ENCODE measurements at places on chromosomes 3 and 15.

DNA sequence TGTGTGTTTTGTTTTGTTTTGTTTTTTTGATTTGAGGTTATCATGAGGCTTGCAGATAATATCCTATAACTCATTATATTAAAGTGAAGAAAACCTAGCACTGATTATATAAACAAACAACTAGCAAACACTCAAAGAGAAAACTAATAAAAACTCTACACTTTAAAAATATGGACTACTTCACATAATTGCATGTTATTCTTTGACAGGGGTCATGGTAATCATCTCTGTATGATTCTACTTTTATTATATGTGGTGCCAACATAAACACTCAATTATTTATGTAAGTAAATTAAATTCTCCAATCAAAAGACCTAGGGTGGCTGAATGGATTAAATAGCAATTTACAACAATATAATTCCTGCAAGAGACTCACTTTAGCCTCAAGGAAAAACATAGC, 44.6 kb upstream of the P3H2 start:
- DNase-seq = no peak

GRCh38 chr3:59611649-59612443, 562.0 kb upstream of the CFAP20DC start:
- no peak for DNase-seq

DNA sequence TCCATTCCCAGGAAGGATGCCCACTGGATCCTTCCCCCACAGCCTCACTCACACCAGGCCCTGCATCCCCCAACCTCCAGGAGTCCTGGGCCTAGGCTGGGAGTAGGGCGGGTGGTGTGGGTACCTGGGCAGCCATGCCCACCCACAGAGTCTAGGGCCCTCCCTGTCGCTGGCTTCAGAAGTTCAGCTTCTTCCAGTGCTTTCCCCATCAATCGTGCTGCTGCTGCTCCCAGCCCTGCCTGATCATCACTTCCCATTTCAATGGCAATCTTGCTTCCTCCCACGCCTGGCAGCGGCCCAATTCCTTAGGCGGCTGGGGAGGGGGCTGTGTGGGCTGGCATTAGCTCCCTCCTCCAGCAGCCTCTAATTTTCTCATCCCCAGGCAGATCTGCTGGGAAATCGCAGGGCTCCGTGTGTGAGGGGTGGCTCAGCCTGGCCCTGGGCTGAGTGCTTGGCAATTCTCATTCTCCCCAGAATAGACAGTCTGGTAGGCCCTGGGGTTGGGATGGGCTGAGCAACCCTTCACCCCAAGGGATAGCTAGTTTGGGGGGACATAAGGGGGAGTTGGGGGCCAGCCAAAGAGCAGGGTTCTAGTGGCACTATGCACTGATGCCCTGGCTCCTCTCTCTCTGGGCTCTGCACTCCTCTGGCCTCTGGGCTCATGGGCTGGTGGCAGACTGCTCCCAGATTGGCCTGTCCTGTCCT, 66.4 kb downstream of the SCN5A start:
- DNase-seq = no peak

- no peak for DNase-seq
Observed at GRCh38 chr15:39194106-39194830, 386.6 kb upstream of the THBS1 start.

DNA sequence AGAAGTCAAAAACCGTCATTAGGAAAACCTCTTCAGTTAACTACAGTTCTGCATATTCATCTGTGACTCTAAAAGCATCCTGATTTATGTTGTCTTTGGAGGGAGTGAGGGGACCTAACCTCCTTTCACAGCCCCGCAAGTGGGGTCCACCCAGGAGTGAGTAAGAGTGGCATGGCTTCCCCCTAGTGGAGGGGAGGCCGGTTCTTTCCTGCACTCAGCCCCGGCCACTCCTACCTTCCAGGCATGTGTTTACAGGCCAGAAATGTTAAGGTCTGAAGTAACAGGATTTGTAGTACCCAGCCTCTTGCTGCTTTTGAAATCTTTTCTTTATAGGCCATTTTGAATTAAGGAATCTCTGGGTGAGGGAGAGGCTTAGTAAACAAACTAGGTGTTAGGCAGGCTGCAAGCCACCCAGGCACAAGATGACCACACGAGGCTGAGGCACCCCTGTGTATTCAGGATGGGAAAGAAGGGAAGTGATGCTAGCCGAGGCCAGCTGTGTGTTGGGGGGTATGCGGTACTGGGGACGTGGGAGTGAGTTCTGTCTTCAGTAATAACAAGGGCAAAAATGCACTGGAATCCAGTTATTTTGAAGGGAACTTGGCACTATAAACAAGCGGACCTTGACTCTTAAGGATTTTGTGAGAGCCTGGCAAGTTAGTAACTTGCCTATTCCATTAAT, 50.5 kb downstream of the CTDSPL start:
- no peak for DNase-seq

GRCh38 chr3:123521179-123521969, 63.5 kb downstream of the HACD2 start:
- no peak for DNase-seq

GRCh38 chr3:51706788-51707731, at the start of gene GRM2:
GRM2 (plus strand) TSS chr3:51707068; CDS start chr3:51708984, 1,916 bp downstream.
- no peak for DNase-seq

DNA sequence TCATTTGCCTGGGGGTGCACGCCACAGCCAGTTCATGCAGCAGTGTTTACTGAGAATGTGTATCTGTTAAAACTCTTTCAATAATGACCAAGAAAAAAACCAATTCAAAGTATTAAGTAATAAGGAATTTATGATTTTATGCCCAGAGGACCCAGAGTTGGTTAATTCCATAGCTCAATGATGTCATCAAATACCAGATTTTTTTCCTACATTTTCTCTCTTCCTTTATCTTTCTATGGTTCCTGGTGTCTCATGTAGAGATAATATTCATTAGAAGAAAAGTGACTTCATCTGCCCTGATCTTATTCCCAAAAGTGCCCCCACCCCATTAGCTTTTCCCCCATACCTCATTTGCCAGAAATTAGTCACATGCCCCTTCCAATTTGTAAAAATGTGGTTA, 44.6 kb upstream of the LMCD1 start:
- DNase-seq = no peak

Measured in immature natural killer cell (primary cell).